Stimulated activated CD4-positive, alpha-beta T cell treated with anti-CD3 and anti-CD28 coated beads, Interleukin-4, amount 100 ng/mL, for 48 hours (primary cell): ENCODE measurements at places on chromosomes 12 and 14.

DNA sequence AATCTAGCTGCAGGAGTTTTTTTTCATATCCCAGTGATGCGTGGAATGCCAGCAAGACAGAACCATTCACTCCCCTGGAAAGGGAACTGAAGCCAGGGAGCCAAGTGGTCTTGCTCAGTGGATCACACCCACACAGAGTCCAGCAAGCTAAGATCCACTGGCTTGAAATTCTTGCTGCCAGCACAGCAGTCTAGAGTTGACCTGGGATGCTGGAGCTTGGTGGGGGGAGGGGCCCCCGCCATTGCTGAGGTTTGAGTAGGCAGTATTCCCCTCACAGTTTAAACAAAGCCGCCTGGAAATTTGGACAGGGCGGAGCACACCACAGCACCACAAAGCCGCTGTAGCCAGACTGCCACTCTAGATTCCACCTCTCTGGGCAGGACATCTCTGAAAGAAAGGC lies 86.9 kb upstream of the STXBP6 start:
- DNase-seq = no peak

DNA sequence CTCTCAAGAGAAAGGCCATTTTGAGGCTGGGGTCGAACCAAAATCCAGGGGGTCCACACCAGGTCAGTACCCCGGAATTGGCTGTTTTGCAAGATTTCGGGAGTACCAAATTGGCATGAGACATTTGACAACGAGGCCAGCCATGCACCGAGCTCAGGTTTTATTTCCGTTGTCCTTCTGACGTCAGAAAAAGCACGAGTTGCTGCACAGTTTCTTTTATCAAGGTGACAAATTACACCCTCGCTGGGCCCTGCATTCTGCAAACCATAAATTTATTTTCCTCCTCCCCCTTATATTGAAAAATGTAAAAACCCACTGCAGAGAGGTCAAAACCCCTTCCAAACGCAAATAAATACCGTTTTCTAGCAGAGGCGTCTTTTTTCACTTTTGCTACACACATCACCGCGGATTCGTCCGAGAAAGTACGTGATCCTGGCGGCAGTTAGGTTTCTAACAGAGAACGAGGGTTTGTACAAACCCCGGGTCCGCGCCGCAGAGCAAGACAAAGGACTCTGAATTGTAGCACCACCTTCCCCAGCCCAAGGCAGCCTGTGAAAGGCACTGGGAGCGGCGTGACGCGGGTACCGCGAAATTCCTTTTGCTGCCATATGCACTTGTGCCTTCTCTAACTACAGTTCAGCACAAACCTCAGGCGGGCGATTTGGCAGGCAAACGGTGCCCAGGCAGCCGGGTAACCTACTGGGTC lies 1.8 kb downstream of the SLC38A1 start:
- peak; percentile 28 for DNase-seq

DNA sequence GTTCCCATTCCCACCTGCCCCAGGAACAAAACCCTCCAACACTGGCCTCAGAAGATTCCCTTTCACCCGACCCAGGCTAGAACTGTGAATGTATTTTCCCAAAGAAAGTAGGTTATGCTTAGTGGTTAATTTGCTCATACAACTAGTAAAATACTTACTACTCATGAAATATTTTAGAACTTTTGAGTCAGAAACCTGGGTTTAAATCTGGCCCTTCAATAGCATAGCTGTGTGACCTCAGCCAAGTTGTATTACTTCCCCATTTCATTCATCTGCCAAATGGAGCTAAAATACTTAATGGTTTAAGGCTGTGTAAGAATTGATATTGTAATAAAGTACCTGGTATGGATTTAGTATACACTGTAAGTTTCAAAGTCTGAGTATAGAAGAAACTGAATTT lies 69.1 kb upstream of the DNM1L start:
- no peak for DNase-seq

GRCh38 chr12:94988471-94988870 lies 15.0 kb downstream of the NDUFA12 start:
- no peak for DNase-seq

DNA sequence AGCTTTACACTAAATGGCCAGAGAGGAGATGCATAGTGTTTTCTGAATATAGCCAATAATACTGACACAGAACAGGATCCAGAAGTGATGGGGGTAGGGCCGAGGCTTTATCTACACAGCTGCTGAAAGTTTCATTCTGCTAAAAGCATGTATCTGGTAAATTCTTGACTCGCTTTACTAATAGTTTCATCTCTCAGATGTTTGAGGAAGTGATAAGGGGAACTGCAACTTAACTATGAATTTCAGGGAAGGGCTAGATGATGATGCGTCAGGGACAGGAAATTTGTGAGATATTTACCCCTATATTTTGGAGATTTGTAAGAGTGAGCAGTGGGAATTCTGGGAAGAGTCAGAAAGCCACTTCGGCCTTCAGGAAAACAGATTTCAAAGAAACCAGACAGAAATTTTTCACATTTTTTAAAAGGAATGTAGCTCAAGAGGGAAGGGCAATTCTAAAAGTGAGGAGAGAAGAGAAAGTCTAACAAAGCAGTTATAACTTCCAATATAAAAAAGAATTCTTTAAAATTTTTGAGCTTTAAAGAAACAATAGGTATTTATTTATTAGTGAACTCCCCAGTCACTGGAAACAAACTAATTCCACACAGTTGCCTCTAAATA lies 243.1 kb downstream of the BCAT1 start:
- DNase-seq = no peak

GRCh38 chr12:42099433-42099832 lies 45.2 kb downstream of the GXYLT1 start:
- DNase-seq = no peak

GRCh38 chr12:77232045-77232444 lies 166.7 kb upstream of the E2F7 start:
- no peak for DNase-seq

- DNase-seq = no peak
These were observed 31.1 kb upstream of the EIF5 start for GRCh38 chr14:103302966-103303365.

DNA sequence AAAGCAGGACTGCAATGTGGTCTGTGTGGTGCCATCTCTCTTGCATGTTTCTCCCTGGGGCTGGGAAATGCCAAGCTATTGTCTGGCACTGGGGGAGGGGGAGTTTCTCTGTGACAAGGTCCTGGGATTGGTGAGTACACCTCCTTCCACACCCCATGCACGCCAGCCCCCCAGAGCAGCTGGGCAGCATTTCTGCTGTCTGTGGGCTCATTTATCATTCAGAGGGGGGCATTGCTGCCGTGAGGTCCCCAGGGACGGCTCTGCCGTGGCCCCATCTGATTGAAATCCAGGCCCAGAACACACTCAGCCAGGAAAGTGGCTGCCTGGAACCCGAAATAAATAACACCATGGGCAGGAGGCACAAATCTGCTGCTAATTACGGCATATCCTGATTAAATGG lies 12.6 kb upstream of the FAM222A start:
- DNase-seq = no peak
